ENCODE measurements at places on chromosomes 7 and 10.

DNA sequence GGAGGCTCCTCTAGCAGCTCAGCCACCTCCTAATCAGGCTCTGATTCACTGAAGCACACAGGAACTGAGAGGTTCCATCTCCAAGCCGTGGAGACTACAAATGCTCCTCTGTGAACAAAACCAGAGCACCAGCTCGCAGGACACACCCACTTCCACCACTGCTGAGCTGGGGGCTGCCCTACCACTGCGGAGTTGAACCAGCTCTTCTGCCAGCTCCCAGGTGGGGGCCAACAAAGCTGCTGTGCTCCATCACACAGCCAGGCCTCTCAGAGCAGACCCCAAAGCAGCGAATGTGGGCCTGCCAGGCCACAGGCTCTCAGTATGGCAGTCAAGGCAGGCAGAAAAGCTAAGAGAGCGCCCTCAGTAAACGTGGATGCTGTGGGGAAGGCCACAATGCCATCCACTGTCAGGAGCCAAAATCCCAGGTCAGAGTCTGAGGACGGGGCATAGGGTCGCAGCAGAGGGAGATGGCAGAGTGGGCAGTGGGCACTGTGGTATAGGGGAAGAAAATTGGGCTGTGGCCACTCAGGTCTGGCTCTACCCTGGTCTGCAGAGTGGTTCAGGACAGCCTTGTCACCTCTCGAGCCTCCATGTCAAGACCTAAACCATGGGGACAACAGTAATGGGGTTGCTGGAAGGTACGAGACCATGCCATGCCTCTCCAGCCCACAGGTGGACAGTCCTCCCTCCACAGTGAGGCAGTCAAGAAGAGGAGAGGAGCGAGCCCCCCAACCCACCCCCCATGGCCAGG is 82.1 kb downstream of the GRID1 start:
- no peak for DNase-seq

- no peak for DNase-seq
Observed at GRCh38 chr7:7490003-7490402, 45.7 kb downstream of the COL28A1 start.

DNA sequence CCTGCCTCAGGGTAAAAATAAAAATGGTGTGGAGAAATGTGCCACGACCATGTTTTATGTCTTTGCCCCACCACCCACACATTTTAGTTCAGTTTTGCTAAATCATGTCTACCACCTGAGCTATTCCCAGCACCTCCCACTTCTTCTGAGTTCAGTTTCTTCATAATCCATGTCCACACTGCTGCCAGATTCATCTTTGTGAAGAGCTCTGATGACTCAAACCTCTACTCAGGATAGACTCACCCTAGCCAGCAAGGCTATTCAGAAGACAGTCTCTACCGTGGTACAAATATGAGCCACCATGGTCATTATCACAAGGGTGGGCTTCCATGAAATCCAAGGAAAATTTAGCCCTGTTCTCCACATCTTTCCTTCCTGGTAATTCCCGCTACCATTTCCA is 231.1 kb upstream of the PRKCQ start:
- DNase-seq, result no peak

DNA sequence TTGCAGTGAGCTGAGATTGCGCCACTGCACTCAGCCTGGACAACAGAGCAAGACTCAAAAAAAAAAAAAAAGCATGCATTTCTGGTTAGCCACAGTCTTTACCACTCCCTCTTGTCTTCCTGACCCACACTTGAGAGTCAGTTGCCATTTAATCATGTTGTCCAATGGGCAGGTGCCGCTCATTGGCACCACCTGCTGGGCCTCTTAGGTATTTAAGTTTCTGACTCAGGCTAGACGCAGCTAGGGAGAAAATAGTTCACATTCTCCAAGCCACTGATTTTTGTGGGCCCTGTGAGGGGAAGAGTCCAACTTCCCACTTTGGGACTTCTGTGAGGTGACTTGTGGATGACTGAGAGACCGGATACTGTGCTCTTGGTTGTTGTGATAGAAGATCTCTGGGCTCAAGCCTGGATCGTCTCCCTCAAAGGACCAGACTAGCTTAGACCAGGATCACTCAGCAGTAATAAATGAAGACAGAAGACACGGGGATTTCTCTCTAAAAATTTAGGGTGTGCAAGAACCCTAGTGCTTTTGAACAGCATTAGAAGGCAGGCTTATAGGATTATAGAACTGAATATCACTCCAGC is 26.8 kb upstream of the SORCS3 start:
- DNase-seq, result no peak

DNA sequence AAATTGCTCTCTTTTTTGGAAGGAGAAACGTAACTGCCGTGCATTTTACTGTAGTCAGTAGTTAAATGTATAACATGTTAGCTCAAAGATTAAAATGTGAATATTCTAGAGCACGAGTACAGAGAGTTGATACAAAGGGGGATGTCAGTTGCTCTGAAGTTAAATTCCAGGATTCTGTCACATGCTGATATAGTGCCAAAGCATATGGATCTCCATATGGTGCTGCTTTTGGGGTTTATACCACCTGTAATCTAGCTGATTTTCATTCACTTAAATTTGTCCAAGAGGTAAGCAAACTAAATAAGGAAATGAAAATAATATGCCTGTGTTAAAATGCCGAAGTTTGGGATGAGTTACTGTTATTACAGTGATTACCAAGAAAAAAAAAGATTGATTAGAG is 298.6 kb downstream of the EXOC4 start:
- DNase-seq, result no peak

GRCh38 chr10:5570007-5570655 is 45.4 kb downstream of the CALML3 start:
- DNase-seq, result no peak
